Dermis blood vessel endothelial cell (primary cell): ENCODE measurements at places on chromosomes 2 and 18. TPM values are rescaled to one million over a fixed set of nuclear protein-coding genes. Genes with fewer than 3 reads are reported as not detected.

Gene HSBP1L1
- total RNA-seq: 5.2 and 10.9 TPM in 2 replicates

Gene EML6
- 0.17 and 1.1 TPM in 2 replicates for total RNA-seq

Gene PLGLB2
- total RNA-seq: 0.65 and 1.7 TPM in 2 replicates

Gene FBXO48
- total RNA-seq: 0.34 and 0.42 TPM in 2 replicates

Gene C2orf72
- under 0.01 and 1.1 TPM in 2 replicates for total RNA-seq

Gene GPAT2
- 5.6 and 30.9 TPM in 2 replicates for total RNA-seq

Gene MARCHF4
- 1.5 TPM in 2 replicates for total RNA-seq

Gene CCDC88A
- 51.6 and 75.4 TPM in 2 replicates for total RNA-seq
